Fibroblast of skin of back (primary cell): ENCODE measurements at places on chromosomes 2 and 18.
A peak's percentile ranks its signal among the peaks of the same experiment; 100 is the strongest.

- DNase-seq, result no peak
Measured at GRCh38 chr2:230905448-230906421, 19.3 kb downstream of the GPR55 start.

GRCh38 chr18:39199231-39199855 is 1633.7 kb upstream of the CELF4 start:
- DNase-seq, result no peak

DNA sequence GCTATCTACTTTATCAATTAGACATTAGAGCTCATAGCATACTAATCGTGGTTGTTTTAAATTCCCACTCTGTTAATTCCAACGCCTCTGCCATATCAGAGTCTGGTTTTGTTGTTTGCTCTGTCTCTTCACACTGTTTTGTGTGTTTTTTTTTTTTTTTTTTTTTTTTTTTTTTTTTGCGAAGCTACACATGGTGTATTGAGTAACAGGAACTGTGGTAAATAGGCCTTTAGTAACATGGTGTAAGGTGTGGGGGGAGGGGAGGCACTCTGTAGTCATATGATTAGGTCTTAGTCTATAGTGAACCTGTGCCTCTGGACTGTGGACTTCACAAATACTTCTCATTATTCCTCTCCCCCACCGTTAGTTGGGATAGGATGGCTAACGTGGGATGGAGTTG is 370.7 kb upstream of the RAB12 start:
- no peak for DNase-seq

GRCh38 chr18:79529296-79529695 is 133.6 kb downstream of the NFATC1 start:
- DNase-seq, result no peak

GRCh38 chr18:12254136-12254819 is at the start of gene CIDEA:
TSS of gene CIDEA (plus strand) at chr18:12254361. CDS start at chr18:12254384, 23 bp downstream.
- DNase-seq, result peak; percentile 32

- DNase-seq, result no peak
Measured at GRCh38 chr2:242038928-242039341, 169.4 kb downstream of the RTP5 start.

DNA sequence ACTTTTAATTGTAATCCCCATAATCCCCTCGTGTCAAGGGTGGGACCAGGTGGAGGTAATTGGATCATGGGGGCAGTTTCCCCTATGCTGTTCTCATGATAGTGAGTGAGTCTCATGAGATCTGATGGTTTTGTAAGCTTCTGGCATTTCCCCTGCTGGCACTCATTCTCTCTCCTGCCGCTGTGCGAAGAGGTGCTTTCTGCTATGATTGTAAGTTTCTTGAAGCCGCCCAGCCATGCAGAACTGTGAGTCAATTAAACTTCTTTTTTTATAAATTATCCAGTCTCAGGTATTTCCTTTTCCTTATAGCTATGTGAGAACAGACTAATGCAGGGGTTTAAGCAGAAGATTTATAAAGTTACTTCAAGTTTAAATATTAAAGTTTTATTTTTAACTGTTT is 655.2 kb downstream of the EPHA4 start:
- no peak for DNase-seq

- DNase-seq, result no peak
Measured at GRCh38 chr2:9795071-9795470, 48.2 kb upstream of the TAF1B start.

DNA sequence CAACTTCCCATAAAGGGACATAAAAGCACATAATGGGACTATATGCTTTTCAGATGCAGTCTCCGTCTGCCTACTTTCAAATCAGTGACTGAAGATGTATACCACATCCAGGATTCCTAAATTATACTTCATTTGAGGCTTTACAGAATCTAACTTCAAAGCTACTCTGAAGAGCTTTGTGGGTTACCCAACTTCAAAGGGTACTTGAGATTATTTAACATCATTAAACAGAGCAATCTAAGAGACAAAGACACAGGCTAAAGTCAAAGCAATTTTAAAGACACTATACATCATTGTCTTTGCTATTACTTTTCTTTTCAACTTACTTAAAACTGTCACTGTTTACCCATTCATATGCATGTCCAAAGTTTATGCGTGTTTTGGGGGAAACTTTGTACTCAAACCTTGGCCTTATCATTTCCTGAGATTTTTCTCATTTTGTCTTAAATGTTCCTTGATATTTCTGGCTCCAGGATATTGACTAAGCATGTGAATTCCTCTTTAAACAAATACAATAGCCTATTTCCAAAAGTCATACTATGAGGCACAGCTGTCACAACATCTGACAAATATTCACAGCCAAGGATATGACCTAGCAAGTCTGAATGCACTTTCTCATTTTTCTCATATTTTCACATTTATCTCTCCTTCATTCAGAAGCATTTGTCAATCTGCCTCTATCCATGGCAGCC is 1985.1 kb upstream of the PIK3C3 start:
- DNase-seq, result peak; percentile 63
